NCI-H2081 (cell line): ENCODE measurements at places on chromosomes 4 and X.

DNA sequence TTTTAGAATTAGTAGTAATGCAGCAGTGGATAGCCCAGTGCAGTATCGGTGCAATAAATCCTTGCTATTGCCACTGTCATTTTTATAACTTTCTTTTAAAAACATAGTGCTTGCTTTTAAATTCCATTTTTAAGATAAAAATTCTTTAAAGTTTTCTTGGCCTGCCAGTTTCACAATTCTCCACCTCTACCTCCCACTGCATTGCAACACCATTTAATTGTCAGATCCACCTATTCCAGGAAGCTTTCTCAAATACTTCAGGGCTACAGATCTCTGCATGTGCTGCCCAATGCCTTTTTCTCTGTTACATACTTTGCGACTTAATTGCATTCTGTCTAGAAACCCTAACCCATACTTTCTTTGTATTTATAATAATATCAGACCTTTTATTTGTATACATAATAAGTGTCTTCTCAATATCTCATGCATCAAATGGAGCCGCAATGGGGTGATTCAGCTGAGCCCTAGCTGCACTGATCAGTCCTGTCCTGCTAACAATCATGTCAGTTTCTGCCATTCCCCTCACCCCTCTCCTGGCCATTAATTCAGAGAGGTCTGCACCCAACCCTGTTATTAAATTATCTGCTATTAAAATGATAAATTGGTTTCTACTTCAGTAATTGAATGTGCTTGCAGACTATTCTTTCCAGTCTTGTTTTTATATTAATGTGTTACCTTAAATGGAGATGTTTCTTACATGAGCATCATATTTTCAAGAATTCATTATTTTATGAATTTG, 193.1 kb downstream of the SLIT2 start:
- no peak for DNase-seq

GRCh38 chr4:169611157-169611556, 1.2 kb downstream of the NEK1 start:
- DNase-seq, result no peak

DNA sequence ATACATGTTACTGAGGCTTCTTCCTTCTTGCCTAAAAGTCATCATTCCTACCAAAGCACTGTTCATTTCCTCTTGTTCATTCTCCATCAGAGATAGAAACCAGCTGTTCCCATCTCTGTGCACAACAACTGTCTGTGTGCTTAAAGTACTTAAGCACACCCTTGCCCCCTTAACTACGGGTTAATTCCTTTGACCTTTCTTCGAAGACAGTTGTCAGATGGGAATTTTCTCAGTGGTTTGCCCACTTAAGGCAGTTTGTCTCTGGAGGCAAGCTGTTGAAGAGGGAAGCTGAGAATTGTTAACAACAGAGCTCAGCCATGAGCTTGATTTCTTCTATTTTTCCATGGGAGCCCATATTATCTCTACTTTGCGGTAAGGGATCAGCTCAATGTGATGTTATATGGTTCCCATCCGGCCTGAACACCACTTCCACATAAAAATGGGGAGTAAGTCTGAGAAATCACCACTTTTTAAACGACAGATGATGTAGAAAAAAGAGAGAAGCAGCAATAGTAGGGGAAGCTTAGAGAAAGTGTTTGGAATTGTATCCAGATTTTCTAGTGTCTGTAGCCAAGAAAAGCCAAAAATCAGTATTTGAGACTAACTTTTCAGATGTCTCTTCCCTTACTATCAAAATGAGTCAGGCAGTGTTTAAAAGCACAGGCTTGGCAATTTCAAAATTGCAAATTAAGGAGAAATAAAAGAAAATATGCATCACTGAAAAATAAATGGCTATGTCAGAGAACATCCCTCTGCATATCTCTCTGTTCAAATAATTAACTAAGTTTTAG, 194.4 kb downstream of the SLIT2 start:
- DNase-seq, result no peak

- no peak for DNase-seq
Observed at GRCh38 chr4:83758285-83758684, 222.4 kb downstream of the GPAT3 start.

- DNase-seq, result no peak
Observed at GRCh38 chr4:70243091-70243490, 694 bp downstream of the CSN3 start.
